Amygdala (tissue), 56 donors: ENCODE measurements at places on chromosomes 16 and 17.
A peak's percentile ranks its signal among the peaks of the same experiment; 100 is the strongest.

DNA sequence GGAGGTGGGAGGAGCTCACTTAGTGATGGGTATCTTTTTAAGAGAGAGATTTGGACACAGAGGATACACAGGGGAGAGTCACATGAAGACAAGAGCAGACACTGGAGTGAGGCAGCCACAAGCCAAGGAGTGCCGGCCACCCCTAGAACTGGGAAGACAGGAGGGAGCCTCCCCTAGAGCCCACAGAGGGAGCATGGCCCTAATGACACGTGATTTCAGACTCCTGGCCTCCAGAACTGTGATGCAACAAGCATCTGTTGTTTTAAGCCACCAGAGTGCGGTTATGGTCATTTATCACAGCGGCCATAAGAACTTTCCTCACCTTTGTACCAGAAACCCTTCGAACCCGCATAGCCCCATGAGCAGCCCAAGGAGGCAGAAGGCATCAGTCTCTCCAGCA, 33.3 kb downstream of the SLC38A8 start:
- no peak for DNase-seq

DNA sequence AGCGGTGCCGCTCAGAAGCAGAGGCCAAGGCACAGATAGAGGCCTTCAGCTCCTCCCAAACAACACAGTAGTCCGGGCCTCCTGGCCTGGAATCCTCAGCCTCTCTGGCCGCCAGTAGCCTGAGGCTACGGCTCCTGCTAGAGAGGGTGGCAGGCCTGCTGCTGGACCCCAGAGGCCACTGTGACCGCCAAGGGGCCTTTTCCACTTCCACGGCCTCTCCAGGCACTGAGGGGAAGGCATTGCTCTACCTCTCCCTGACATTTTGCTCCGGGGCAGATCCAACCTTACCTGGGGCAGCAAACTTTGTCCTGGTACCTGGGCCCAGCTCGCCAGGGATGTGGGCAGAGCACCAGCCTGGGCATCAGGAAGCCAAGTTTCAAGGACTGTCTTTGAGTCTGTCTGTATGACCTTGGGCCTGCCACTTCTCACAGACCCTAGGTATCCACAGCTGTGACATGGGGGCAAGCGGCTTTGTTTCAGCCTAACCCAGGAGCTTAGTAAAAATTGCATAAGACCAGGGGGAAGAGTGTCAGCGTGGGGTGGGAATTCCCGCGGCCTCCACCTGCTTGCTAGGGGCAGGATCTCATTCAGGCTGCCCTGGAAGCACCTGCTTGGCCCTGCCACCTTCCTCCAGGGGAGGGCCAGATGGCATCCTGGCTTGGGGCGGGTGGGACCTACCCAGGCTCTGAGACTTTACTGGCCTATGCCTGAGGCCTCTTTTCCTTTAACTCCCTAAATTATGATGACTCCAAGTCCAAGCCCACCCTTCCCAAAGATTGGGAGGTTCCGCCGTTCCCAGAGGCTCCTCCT, 33.2 kb downstream of the ADGRG5 start:
- no peak for DNase-seq

GRCh38 chr16:10745841-10746240, 2.2 kb downstream of the NUBP1 start:
- no peak for DNase-seq

- no peak for DNase-seq
Observed at GRCh38 chr17:70076189-70076588, 1.2 kb downstream of the KCNJ16 start.

DNA sequence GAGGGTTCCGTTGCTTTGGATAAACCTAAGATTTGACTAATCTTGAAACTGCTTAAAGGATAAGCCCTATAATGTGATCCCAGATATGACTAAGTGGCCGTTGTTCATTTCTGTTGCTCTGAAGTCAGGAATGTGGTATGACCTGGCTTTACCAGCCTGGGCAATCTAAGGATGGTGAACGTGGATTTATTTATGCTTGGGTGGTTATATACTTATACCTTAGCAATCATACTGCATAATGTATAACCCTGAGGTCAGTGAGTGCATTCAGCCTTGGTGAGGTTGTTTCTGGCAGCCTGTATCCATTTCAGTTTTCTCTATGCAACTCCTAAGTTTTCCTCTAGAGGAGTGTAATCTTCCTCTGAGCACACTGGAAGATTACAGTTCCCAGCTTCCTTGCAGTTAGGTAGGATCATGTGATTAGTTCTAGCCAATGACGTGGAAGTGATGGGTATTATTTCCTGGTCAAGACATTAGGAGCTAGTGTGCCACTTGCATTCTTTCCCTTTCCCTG, 41.9 kb downstream of the FTO start:
- DNase-seq, result no peak

DNA sequence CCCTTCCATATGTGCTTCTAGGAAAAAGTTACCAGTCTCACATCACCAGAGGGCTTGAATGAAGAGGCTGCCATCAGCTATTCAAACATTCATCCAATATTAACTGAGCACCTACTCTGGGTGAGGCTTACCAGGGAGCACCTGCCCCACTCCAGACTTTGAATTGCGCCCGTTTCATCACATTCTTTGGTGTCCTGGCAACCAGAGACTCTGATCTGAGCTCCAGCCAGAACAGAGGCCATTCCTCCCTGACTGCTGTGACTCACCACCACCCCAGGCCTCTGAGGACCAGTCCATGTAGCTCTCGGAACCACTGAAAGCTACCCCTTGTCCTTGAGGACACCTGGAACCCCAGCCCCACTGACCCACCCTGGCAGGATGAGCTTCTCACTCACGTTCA, at the start of gene C16orf96:
Gene C16orf96, plus strand, starts transcription at position 229 of the 400 bp plus-strand sequence. Its CDS starts 150 bp downstream, at position 379.
- DNase-seq, result no peak

GRCh38 chr16:27355610-27356009, 41.8 kb downstream of the IL4R start:
- DNase-seq, result no peak

DNA sequence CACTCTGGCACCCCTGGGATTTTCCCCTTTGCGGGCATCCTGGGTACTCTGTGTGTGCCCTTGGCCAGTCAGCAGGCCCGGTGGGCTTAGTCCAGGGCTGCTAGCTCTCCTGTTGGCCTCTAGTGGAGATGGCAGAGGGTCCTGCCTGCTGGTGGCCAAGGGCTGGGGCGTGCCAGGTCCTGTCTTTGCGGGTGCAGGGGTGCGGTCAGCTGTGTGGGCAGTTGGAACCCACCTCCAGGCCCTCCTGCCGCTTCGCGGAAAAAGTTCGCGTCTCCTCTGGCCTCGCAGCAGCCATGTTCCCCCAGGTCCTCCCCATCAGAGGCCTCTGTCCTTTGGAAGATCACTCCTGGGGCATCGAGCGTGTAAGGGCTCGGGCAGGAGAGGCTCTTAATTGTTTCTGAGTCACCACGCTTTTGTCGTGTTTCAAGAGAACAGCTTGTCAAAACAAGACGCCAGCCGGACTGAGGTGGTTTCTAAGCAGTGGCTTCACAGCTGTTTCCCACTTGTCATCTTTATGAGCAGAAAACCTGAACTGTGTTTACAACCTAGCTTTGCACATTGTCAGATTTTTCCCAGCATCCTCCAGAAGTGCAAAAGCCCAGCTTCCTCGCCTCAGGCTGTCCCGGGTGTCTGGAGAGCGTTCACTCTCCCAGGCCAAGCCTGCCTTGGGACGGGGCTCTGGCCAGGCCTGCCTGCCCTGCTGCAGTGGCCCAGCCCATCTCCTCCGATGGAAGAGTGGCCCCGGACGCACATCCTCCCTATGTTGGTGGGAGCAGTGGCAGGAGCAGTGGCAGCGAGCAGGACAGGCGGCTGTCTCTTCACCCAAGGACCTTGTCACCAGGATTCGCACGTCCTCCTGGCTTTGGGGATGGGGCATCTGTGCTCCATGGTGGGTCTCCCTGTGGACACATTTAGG, 5.0 kb upstream of the DNASE1L2 start:
- DNase-seq, result no peak

GRCh38 chr16:74862743-74863244, 88.2 kb upstream of the FA2H start:
- DNase-seq, result no peak

DNA sequence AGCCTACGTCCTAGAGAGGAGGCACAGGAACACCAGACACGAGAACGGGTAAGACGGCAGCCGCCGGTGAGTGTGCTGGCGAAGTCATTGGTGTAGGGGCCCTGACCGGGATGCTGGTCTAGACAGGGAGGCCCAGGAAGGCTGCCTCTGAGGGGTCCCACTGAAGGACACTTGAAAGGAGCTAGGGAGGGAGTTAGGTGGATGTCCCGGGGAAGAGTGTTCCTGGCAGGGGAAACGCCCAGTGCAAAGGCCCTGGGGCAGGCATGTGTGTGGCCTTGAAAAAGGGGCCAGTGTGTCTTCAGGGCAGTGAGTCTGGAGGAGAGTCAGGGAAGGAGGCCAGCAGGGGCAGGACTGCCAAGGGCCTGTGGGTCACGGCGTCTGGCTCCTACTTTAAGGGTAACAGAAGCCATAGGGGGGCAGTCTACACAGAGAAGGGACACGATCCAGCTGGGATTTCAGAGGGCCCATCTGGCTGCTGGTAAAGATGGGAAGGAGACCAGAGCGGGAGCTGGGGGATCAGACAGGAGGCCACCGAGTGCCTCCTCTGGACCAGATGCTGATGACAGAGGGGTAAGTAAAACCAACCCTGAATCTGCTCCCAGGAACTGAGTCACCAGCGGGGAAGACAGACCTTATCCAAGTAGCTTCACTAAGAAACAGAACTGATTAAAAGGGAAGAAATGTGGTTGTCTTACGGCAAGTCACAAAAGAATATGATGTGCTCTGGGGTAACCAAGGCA, 115.9 kb downstream of the LITAF start:
- DNase-seq, result no peak

DNA sequence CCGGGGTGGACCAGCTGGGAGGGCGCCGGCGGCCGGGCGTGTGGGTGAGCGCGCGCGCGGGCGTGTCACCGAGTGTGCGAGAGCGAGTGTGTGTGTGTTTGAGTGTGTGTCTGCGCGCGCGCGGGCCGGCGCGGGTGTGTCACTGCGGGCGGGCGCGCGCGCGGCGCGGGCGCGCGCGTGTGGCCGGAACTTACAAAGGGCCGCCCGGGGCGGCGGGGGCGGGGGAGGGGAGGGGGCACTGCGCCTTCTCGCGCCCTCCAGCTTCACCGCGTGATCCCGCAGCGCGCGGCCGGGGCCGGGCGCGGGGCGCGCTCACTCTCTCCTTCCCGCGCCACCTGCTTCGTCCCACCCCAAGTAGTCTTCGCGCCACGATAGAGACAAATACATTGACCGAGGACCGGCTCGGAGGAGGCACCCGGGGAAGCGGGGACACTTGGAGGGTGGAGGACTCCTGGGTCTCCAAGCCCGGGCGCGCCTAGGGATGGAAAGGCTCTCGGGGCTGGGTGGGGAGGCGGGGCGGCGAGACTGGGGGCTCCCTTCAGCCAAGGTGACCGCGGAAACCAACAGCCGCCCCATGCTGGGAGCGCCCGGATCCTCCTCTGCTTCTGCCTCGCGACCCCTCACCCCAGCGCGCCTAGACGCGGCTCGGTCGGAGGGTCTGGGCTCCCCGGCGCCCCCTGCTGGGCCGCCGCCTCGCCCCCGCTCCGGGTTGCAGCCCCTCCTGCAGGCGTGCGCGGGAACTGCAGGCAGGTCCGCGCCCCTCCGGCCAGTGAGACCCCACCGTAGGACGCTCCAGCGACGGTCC, at the start of gene SRCIN1:
Gene SRCIN1, minus strand, starts transcription at position 112 of the 805 bp plus-strand sequence. CDS start 247 bp downstream, outside the sequence.
- DNase-seq, result peak; percentile 57

DNA sequence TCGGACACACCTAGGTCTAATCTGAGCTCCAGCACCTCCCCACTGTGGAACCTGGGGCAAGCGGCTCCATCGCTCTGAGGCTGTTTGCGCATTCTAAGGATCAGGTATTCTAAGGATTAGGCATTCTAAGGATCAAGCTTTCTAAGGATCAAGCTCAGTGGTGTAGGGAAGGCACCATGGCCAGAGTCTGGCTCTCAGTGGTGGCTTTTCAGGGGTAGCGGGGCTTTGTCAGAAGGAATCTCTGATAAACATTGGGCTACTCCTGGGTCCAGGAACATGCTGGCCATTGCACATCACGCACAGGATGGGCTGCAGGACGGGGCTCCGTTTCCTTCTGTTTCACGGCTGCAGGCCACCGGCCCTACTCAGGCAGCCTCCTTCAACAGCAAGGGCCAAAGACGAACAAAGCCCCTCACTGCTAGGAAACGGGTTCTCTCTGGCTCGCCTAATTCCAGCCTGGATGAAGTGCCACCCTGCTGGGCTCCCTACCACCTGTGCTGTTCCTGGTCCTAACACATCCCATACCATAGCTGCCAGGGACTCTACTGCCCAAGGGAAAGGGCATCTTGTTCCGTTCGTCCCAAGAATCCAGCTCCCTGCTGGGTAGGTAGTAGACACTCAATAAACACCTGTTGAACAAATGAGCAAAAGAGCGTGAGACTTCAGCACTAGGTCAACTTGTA, 5.5 kb downstream of the C1QTNF1 start:
- no peak for DNase-seq

DNA sequence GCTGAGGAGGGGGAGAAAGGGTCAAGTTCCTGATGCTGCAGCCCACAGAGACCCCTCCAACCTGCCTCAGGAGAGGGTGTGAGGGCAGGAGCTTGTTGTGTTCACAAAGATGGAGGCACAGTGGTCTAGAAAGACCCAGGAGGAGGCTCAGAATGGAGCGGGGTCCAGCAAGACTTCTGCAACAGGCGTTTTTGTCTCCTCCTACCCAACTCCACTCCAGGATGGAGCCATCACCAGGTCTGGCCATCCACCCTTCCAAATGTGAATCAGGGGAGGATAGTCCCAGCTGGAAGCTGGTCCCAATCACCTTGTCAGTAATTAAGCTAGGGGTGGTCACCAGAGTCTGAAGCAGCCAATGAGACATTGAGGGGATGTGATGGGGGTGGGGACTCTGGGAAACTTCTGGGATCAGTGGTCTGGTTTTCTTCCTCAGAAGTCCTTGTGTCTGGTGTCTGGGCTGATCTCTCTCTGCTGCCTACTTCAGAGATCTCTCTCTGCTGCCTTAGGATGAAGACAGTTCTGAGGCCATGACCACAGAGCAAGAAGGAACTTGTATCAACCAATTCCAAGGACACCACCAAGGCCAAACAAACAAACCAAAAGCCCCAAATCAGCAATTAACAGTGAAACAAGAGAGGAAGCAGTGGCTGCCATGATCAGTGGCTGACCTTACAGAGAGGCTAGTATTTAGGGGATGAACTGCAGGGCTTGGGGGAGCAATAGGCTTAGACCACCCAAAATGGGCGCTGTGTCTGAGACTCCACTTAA, 14.5 kb downstream of the CD300LB start:
- no peak for DNase-seq

DNA sequence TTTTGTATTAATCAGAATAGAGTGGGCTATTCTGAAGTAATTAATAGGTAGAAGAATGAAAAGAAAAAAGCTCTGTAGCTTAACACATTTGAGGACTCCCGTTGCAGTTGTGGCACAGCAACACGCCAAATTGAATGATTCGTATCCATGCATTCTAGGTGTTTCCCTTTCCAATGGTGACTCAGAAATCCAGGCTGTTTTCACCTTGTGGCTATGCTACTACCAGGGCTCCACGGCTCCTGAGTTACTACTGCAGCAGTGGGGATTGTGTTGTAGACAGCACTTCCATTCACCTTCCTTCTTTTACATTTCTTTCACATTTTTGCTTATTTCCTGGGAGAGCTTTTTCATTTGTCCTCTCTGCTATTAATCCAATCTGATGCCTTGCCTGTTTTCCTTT, 1616.4 kb downstream of the CDH8 start:
- DNase-seq, result no peak

- DNase-seq, result no peak
Observed at GRCh38 chr17:21296097-21297025, 11.8 kb downstream of the MAP2K3 start.

- no peak for DNase-seq
Observed at GRCh38 chr17:54903375-54903774, 2.7 kb downstream of the TOM1L1 start.
